Activated T-helper 17 cell treated with anti-CD3 and anti-CD28 coated beads, Interleukin-2, amount 50 U/mL, for 72 hours (primary cell): ENCODE measurements at places on chromosomes 7 and 10.

DNA sequence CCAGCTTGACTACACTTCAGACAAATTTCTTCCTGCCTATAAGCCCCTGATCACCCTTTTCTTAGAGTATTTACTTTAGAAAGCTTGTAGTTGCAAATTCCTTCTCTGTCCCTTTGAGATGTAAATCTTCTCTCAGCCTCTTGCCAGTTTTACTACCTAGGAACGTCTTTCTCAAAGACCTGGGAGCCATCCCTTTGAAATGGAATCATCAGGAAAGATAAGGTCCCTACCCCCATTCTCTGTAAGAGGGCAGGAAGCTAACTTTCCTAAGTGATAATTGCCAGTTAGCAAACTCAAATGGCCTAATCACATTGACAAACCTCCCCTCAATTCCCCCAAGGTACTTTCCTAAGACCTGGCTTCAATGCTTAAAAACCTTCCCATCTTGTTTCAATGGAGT, 304.5 kb downstream of the MDFIC start:
- ATAC-seq, result no peak

GRCh38 chr10:9294132-9294663, 1239.7 kb downstream of the GATA3 start:
- ATAC-seq, result peak; percentile 84

- ATAC-seq, result no peak
These were observed 166.0 kb downstream of the ACTR3B start for GRCh38 chr7:152925412-152926147.

DNA sequence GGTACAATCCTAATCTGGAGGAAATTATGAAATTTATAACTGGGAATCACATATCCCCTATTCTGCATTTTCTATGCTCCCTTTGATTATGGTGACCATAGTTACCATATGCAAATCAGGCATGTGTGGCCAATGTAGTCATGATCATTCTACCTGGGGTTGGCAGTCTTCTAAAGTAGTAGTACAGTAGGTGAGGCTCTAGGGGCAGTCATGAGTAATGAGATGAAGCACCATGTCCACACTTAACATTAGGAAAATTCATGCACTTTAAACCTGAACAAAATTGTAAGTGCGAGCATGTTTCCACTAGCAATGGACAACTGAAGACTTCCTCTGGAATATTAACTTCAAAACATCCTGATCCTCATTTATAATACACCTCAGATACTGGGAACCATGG, 545.9 kb downstream of the SUGCT start:
- no peak for ATAC-seq

GRCh38 chr10:55224007-55224781, 423.2 kb upstream of the PCDH15 start:
- ATAC-seq, result no peak

DNA sequence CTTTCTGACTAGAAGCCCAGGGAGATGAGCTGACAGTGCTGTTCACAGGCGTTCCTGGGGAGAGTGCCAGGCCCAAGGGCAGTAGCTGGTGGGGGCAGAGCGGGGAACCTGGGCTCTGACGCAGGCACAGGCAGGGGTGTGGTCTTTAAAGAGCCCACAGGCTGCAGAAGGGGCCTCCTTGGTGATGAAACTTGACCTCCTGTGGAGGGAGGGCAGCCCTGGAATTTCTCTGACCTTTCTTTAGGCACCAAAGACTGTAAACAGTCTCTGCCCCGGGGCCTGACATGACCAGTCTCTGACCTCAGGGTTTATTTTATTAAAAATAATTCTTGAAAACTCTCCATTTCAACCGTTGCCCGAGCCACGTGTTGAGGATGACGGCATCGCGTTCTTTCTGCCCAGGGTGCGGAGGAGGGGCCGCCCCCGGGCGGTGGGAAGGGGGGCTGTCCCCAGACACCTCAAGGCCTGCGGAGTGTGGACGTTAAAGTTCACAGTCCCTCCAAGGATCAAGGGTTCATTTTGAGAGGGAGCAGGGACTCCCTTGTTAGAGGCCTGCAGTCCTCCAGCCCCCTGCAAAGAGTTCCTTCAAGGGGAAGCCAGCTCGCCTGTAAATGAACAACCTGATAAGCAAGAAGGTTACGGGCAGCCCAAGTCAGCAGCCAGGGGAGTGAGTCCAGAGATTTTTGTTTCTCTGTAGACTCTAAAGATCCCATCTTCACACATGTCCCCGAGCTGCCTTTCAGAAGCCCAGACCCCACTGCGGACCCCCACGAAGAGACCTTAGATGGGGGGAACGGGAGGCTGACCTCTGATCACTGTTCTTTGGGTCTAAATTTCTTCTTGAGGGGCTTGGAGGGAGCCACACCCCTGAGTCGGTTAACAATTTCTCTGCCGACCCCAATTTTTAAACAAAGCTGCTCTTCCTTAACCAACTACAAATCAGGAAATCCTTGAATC, 128.9 kb downstream of the VIPR2 start:
- ATAC-seq, result no peak

- ATAC-seq, result no peak
These were observed 22.7 kb upstream of the PITRM1 start for GRCh38 chr10:3195286-3195685.

GRCh38 chr10:109487691-109488090, 435.6 kb downstream of the XPNPEP1 start:
- no peak for ATAC-seq

- no peak for ATAC-seq
These were observed 46.8 kb downstream of the PRKAR2B start for GRCh38 chr7:107091306-107091705.
